ENCODE measurements at places on chromosomes 2 and 18.

DNA sequence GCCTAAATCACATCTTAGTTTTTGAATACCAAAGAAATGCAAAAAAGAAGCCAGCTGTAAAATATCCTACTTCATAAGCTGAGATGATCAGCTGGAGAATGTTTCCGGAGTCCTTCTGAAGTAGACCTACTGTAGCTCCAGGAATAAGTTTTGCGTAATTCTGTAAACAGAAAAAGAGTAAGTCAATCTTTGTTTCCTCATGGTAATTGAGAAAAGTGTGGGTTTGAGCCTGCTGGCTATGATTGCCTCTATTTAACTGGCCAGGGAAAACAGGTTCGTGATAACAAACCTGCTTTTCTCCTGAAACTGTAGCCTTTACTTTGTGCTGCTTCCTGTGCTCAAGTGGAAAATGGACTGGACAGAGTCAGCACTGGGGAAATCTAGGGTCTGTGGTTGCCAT is 58.2 kb downstream of the ITGB6 start:
- DNase-seq: no peak

- no peak for DNase-seq
These were observed 29.3 kb downstream of the CYP26B1 start for GRCh38 chr2:72118386-72118785.

DNA sequence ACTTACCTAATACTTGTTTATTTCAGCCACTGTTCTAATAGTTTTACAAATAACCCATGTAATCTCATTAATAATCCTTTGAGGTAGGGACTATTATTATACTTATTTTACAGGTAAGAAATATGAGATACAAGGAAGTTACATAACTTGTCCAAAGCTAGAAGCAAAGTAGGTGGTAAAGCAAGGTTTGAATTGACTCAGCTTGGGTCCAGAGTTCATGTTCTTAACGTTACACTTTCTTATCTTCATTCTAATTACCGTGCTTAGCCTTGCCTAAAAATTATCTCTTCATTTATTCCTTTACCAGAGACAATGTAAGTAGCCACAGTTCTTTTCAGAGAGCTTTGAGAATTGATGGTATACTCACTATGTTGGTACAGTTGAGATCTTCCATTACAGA is 743.6 kb downstream of the KCNJ3 start:
- DNase-seq: no peak

DNA sequence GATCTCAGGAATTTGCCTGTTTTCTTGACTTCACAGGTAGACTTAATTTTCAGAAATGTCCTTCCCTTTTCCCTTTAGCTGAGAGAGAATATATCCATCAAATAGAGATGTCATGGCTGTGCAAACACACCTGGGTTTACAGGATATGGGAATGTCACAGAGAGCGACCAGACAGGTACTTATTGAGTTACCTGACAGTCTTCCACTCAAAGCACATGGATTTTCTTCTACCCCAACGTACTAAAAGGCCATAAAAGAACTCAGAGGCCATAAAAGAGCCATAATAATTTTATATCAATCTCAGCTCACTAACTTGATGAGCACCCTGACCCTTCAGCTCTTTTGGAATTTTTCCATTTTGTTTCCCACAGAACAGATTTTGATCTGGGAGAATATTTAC is 5.3 kb upstream of the DTNA start:
- DNase-seq: no peak

- DNase-seq: no peak
These were observed 36.8 kb upstream of the ERCC3 start for GRCh38 chr2:127330753-127331152.

- no peak for DNase-seq
These were observed 14.9 kb downstream of the LPIN2 start for GRCh38 chr18:2997846-2998564.

- no peak for DNase-seq
These were observed 85.0 kb upstream of the SEC11C start for GRCh38 chr18:59054496-59055287.

GRCh38 chr2:10345813-10346212 is 43.1 kb downstream of the HPCAL1 start:
- DNase-seq: no peak

DNA sequence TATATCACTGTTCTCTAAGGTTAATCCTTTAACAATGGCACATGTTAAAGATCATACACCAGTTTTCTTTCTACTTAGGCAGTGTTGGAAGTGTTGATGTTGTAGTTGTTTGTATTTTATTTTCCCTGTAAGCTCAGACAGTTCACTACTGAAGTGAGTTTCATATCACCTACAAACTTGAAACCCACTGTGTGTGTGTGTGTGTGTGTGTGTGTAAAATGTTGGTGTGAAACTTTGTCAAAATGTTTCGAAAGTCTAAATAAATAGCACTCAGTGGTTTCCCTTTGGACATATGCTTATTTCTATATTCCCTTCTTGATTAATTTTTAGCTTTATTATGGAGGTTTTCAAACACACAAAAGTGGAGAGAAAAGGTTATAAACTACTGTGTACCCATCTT is 79.8 kb upstream of the CAVIN2 start:
- DNase-seq: no peak

- no peak for DNase-seq
These were observed 474.9 kb upstream of the TCF4 start for GRCh38 chr18:56062931-56063330.

- DNase-seq: no peak
These were observed 55.7 kb downstream of the RAB27B start for GRCh38 chr18:54883816-54884604.

DNA sequence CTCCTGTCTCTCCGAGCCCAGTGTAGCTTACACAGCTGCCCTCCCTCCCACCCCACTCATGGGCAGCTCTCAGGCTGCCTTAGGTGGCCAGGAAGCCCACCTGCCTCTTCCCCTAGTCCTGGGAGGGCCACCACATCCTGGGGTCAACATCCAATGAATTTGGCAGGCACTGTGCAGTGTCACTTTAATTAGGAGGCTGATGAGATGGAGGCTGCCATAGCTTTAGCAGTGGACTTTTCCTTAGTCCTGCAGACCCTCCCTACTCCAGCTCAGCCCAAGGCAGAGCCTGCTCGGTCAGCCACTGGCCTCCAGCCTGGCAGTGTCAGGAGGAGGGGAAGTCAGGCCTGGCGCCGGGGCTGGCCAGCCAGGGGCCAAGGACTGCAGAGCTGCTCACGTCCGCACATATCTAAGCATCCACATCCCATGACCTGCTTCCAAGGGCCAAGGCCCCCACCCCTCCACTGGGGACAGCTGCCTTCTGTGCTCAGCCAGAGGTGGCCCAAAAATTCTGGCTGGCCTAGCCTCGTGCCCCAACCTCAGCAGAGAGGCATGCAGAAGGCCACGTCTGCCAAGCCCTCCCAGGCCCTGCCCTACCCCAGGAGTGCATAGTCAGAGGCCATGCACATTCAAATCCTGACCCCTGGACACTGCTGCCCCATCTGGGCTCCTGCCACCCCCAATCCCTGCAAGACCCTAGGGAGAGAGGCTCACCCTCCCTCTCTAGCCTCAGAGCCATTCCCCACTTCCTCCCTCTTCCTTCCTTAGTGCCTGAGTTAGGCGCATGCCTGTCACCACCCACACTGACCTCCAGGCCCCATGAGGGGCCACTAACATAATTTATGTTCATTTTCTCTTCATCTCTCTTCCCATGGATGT is 33.1 kb downstream of the ADRA2B start:
- DNase-seq: no peak

DNA sequence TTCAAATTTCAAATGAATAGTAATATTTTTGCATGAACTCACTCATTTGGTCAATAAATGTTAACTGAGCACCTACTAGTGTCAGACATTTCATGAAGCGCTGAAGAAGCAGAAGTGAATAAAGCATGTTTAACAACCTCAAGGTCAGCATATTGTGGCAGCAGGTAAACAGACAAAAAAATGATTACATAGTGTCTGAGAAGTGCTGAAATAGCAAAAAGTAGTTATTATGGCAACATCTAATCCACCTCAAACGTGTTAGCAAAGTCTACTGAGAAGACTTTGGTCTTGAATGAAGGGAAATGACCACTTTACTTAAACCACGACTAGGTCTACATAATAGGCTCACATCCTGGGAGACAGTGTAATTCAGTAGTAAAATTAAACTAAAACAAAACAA is 452.2 kb upstream of the LRATD1 start:
- no peak for DNase-seq

DNA sequence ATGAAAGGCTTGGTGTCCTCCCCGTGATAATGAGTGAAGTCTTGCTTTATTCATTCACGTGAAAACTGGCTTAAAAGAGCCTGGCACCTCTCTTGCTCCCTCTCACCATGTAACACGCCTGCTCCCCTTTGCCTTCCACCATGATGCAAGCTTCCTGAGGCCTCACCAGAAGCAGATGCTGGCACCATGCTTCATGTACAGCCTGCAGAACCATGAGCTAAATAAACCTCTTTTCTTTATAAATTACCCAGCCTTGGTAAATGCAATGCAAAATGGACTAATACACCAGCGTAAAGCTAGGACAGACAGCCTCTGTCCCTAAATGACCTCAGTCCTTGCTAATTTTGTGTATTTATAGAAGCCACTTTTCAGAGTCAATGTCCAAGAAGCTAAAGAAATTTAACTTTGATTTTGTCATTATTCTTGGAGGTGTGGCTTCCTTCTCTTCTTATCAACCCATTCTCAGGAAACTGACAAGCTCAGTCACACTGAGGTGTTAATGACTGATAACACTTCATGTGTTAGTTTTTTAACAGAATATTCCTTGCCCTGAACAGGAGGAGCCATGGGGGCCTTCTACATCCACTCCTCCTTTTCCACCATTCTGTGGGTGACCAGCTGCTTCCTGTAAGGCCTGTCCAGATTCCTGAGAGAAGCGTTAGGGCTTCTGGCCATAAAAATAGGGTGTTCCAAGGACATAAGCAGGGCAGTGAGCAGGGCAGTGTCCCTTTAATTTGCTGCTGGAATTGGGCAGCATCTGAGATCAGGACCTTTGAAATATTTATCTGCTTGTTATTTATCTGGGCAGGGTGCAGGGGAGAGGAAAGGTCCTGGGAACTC is 38.0 kb upstream of the EPAS1 start:
- DNase-seq: no peak

- DNase-seq: no peak
These were observed 68.6 kb downstream of the PLEKHM3 start for GRCh38 chr2:207956771-207957170.

DNA sequence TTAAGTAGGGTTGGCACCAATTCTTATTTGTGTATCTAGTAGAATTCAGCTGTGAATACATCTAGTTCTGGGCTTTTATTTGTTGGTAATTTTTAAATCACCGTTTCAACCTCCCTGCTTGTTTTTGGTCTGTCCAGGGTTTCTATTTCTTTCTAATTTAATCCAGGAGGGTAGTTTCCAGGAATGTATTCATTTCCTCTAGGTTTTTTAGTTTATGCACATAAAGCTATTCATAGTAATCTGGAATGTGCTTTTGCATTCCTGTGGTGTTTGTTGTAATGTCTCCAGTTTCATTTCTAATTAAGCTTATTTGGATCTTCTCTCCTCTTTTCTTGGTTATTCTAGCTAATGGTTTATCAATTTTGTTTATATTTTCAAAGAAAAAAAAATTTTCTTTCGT is 1361.8 kb upstream of the DDX18 start:
- DNase-seq: no peak

- DNase-seq: no peak
These were observed 37.3 kb downstream of the RHBDD1 start for GRCh38 chr2:226873051-226873620.

- DNase-seq: no peak
These were observed 277.7 kb upstream of the MAP2 start for GRCh38 chr2:209145941-209146681.

GRCh38 chr2:20599861-20600461 is 50.9 kb downstream of the HS1BP3 start:
- DNase-seq: no peak

GRCh38 chr2:241329669-241330615 is 14.2 kb downstream of the SEPTIN2 start:
- no peak for DNase-seq

DNA sequence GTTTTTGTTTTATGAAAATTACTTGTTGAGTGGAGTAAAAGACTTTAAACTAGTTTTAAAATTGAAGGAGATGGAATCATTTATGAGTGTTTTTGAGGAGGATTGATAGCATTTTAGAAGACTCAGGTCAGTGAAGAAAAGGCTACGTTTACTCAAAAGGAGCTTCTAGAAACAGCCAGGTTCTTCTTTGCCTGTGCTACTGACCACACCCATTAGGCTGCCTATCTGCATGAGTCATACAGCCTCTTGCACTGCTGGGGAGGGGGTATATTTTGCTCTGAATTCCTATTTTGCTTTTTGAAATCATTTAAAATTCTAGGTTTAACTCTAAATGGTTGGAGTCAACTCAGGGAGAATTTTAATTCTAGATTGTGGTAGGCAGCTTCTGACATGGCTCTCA is 22.3 kb downstream of the EFEMP1 start:
- no peak for DNase-seq

DNA sequence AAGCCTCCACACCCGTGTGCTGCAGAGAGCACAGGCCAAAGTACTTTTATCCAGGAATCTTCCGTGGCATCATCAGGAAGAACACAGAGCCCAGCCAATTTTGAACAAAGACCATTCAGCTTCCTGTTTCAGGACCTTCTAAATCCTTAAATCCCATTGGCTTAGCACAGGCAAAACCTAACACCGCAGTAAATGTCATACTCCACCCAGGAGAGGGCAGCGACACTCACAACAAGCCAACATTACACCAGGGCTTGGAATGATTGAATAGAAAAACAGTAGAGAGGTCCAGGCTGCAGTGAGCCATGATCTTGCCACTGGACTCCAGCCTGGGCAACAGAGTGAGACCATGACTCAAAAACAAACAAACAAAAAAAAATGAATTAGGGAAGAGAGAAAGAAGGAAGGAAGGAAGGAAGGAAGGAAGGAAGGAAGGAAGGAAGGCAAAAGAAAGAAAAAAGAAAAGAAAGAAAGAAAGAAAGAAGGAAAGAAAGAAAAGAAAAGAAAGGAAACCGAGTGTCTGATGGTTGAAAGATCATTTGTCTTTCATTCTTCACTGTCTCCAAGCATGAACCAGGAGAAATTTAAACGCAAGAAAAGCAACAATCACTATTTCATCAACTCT is 144.6 kb upstream of the SATB2 start:
- DNase-seq: no peak

DNA sequence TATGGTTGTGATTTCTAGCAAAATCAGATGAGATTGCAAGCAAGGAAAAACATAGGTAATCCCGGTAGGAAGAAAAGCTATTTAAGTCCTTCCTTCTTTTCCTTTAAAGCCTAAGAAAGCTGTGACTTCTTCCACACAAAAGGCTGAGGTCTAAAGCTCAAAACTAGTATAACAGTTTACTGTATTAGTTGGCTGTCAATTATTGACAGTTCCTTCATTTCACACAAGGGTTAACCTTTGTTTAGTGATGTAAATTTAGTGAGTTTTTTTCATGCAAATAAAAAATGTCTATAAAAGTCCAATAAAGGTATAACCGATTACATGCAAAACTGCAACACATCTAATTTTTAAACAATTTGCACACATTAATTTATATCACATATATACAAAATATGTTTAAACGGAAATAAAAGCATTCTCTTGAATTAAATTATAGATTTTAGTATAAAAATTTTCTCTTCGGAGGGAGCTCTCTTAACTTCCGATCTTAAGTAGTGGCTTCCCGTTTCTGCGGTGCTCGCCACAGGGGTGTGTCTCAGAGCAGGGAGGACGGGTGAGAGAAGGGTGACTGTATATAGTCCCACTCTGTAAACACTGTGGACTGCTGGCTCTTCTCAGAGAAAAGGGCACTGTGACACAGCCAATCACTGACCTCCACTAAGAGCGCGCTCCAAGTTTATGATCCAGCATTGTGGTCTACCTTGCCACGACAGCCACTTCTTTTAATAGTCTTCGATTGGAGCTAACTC is 33.4 kb downstream of the TTR start:
- no peak for DNase-seq
